ENCODE measurements at places on chromosomes 16 and 17.
A peak's percentile ranks its signal among the peaks of the same experiment; 100 is the strongest.

- no peak for DNase-seq
Measured at GRCh38 chr16:17351441-17352035, 119.2 kb downstream of the XYLT1 start.

GRCh38 chr17:37708008-37708615 is 36.7 kb downstream of the HNF1B start:
- DNase-seq = no peak

DNA sequence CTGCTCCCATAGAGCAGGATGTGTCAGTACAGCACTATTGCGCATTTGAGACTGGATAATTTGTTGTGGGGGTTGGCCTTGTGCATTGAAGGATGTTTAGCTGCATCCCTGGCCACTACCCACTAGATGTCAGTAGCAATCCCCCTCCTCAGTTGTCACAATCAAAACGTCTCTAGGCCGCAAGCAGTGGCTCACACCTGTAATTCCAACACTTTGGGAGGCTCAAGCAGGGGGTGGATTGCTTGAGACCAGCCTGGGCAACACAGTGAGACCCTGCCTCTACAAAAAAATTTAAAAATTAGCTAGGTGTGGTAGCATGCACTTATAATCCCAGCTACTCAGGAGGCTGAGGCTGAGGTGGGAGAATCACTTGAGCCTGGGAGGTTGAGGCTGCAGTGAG is 48.4 kb downstream of the CENPV start:
- DNase-seq = no peak

GRCh38 chr17:65072660-65073071 is 16.1 kb upstream of the GNA13 start:
- no peak for DNase-seq

- no peak for DNase-seq
Measured at GRCh38 chr16:23682181-23682580, 3.5 kb downstream of the PLK1 start.

DNA sequence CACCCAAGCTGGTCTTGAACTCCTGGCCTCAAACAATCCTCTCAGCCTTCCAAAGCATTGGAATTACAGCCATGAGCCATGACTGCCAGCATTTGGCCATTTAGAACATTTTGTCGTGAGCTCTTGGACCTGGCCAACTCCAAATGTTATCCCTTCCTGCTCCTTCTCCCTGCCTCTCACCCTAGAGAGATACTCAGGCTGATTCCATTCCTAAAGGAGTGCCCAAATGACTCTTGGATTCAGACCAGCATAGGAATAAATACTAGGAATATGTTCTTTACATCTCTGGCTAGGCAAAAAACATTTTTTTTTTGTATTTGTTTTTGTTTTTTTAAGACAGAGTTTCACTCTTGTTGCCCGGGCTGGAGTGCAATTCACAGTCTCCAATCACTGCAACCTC is 15.5 kb downstream of the FZD2 start:
- no peak for DNase-seq

DNA sequence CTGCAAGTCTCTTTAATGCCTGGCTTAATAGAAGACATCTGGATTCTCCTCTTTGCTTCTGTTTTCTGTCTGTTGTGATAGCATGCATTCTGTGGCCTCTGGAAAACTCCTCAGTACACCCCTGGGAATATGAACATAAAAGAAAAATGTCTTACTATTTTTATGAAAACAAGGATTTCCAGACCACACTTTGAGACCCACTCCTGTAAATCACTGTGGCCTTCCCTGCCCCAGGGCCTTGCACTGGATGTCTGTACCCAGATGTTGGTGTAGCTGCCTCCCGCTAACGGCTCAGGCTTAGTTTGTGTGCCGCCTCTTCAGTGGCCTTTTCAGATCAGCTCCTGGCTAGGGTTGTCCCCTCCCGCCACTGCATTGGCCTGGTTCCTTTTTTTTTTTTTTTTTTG is 126.6 kb downstream of the SOCS1 start:
- no peak for DNase-seq

- no peak for DNase-seq
Measured at GRCh38 chr17:252456-252855, 71.0 kb upstream of the DOC2B start.

- DNase-seq = no peak
Measured at GRCh38 chr16:20181416-20181815, 107.7 kb upstream of the GPR139 start.

DNA sequence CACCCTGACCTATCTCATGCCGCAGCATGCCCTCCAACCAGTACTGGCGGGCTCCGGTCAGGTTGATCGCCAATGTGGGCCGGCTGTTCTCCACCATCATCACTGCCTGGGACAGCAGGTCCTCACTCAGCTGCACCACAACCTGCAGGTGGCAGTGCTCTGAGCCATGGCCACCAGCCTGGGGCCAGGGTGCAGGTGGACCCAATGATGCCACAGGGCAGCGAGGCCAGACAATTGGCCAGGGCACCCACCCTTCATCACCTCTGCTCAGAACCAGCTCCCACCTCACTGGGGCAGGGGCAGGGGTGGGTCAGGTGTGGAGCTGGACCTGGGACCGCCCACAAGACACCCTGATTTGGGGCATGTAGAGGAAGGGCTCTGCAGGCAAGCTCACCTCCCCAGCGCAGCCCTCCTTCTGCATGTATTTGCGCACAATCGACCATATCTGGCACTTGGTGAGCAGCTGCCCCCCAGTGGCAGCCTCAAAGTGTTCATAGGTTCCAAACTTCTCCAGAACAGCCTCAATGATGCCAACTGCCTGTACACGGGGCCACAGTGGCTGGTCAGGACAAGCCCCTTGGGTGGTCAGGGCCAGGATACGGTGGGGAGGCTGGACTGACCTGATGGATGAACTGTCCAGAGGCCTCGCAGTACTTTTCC is 4.2 kb downstream of the MATCAP1 start:
- no peak for DNase-seq

DNA sequence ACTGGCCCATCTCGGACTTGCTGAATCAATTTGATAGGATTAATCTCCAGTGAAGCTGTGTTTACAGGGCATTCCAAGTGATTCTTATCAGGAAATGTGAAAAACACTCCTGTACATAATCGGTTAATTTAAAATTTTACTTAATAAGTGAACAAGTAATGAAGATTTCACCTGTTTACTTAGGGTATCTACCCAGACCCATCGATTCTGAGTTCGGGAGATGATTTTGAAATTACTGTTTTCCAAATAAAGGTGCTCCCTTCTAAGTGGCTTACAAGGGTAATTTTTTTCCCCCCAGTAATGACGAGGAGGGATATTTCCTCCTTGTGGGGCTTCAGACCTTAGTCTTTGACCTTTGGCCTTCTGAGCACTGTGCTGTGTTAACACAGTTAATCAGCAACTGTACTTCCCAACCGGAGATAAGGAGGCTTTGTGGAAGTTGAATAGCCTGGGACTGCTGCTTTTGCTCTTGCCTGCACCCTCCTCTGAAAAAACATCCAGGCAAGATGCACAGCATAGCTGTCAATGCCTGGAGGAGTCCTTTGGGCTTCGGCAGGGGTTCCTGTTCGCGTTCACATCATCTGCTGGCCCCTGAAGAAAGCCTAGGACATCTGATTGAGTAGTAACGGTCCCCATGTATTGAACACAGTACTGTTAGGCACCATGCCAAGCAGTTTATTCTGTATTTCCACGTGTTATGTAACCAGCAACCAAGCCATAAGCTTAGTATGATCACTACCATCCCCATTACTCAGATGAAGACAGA is 1.8 kb downstream of the FAHD1 start:
- no peak for DNase-seq

GRCh38 chr16:67649494-67649931 is 4.6 kb downstream of the CARMIL2 start:
- DNase-seq = peak; percentile 36

DNA sequence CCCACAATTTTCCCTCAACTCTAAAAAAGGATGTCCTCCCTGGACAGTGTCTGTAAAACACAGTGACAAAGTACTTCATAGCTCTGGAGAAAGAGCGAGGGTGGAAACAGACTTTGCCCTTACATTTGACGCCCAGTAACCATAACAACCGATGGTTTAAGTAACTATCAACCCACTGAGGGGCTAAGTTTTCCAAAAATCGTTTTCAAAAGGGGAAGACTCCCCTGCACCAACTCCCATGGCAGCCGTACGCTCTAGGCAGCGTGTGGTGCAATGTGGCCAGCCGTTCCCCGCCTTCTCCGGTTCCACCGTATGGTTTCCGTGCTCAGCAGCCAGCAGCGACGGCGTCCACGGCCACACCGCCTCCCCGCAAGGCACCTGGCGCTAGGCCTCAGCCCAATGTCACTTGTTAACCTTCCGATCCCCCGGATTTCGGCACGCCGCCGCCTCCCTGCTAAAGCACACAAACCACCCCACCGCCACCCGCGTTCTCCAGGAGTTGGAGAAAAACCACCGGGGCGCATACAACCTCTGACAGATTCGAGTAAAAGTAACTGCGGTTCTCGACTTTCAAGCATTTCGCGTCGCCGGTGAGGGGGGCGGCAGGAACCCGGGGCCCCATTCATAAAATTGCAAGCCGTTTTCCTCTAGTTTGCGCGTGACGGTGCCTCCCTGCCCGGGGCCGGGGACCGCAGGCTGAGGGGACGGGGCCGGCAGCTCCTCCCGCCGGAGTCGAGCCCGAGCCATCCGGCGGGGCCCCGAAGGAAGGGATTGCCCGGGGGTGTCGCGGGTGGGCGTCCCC is 661 bp downstream of the TEX2 start:
- peak; percentile 69 for DNase-seq

GRCh38 chr16:85245307-85246172 is 133.3 kb upstream of the CIBAR2 start:
- peak; percentile 82 for DNase-seq

- peak; percentile 30 for DNase-seq
Measured at GRCh38 chr17:79028496-79029326, 4.7 kb downstream of the C1QTNF1 start.

DNA sequence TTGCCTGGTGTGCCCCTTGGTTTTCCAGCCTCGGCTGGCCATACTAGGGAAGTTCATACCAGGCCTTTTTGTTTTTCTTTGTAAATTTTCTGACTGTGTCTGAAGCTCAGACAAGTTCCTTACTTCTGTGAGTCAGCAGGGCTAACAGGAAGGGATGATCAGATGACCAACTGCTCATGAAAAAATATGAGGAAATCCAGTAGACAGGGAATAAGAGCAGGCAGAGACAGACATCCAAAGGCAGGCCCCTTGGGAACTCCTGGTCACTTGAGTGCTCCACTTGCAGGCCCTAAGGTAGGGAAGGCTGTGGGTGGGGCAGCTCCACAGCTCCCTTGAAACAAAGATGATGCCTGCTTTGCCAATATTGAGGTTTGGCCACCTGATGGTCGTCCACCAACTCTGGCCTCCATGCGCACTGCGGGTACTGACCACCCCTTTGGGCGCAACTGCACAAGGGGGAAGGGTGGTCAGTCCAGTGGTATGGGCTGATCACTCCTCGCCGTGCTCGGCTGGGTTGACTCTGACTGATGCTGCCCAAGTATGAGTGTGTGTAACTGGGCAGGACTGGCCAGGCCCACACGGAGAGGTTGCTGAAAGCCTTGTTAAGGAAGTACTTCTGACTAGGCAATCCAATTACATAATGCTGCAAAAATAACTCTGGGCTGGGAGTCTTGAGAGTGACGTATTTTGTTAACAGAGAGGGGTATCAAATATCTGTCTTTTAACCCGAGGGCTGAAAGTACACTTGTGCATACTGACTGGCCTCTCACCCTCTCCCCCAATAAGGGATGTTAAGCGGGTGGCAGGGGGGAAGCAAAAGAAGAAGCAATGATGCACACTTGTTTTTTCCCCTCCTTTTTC is 20.8 kb upstream of the ZFHX3 start:
- peak; percentile 76 for DNase-seq

- no peak for DNase-seq
Measured at GRCh38 chr16:5642011-5642410, 544.4 kb upstream of the EEF2KMT start.

DNA sequence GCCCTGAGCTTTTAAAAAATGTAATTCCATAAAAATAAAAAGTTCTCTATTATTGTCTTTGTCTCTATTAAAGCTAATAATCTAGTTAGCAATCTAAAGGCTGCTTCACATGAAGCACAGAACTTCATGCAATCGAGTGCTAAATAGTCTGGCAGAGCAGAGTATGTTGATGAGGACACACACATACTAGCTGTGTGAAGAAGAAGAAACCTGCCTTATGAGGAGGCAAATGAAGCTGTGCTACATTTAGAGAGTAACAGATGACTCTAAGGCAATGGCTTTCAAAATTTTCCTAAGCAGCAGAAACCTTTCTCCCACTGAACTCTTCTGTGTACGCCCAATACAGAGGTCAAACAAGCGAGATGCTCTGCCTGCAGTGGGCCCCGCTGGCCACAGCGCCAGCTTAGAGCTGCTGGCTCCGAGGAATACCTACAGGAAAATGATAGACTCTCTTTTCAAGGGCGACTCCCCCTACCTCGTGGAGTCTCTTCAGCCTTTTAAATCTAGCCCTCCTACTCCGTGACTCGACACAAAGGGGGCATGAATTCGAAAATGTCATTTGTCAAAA is 39.2 kb downstream of the GNA13 start:
- DNase-seq = no peak

DNA sequence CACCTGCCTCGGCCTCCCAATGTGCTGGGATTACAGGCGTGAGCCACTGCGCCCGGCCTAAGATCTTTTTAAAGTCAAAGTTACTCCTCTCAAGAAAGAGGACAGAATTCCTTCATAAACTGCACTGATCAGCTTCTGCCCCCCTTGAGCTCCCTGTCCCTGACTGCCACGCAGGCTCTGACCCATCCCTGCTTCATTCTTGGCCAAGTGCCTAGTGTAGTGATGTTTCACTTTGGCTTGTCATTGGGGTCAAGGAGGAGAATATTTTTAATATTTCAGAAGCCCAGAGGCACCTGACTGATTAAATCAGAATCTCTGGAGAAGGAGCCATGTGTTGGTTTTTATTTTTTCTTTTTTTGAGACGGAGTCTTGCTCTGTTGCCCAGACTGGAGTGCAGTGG is 9.1 kb downstream of the MRM1 start:
- no peak for DNase-seq

- no peak for DNase-seq
Measured at GRCh38 chr16:3873482-3874173, 6.9 kb downstream of the CREBBP start.

GRCh38 chr17:79084291-79085153 is 9.9 kb downstream of the ENGASE start:
- DNase-seq = no peak

- no peak for DNase-seq
Measured at GRCh38 chr16:20225228-20225733, 102.0 kb downstream of the GP2 start.

DNA sequence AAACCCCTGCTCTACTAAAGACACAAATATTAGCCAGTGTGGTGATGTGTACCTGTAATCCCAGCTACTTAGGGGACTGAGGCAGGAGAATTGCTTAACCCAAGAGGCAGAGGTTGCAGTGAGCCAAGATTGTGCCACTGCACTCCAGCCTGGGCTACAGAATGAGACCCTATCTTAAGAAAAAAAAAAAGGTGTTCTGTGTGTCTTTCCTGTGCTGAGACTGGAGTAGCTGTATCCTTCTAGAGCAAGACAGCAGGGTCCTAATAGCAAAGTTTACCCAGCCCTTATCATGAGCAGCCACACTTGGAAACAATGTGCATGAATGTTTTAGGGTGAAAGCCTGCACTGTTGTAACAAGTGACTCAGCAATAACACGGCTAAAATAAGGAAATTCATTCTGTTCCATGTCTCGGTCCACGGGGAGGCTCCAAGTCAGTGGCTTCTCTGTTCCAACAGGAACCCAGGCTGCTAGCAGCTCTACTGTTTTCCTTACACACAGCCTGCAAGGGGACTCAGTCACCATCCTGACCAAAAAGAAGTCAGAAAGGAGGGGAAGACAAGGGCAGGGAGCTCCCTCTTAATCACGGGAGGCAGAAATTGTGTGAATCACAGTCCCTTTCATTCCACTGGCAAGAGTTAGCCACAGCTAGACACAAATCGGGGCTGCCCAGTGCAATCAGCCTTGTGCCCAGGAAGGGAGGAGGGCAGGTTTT is 7.1 kb upstream of the SLC5A11 start:
- DNase-seq = no peak
